ENCODE measurements at places on chromosomes 11 and 22.
A peak's percentile ranks its signal among the peaks of the same experiment; 100 is the strongest.

DNA sequence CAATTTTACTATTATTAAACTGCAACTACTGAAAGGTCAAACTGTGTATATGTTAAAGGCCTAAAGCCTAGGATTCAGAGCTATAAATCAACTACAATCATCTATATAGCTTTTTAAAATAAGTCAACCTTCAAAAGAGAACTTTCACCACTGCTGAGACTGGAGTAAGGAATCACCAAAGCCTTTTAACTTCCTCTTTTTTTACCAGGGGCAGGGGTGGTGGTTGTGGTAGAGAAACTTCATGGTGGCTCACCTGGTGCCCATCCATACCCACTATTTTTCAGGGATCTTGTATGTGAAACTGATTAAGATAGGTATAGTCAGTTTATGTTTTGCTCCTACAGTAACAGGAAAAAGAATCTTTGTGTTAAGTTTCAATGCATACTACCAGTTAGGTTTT lies 31.5 kb downstream of the TSG101 start:
- no peak for DNase-seq

GRCh38 chr11:64484191-64485022 lies 106.6 kb upstream of the SLC22A12 start:
- no peak for DNase-seq

- DNase-seq, result no peak
Observed at GRCh38 chr22:23270212-23270733, 90.0 kb downstream of the BCR start.

GRCh38 chr11:21119411-21119810 lies 450.0 kb downstream of the NELL1 start:
- no peak for DNase-seq

DNA sequence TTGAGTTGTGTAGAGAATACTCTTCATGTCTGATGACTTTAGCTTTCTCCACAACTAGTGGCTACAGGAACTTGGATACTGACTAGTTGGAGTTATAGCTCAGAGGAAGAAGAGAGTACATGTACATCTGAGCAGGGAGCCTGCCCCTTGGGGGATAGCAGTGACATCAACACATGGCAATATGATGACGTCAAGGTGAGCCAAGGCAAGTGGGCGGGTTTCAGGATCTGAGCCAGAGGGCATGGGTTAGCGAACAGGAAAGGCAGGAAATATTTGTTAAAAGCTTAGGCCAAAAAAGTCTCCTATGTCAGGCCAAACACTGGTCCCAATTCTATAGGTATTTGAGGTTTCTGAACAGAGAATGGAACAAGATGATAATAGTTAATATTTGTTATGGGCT lies 42.0 kb upstream of the HORMAD2 start:
- DNase-seq, result no peak

DNA sequence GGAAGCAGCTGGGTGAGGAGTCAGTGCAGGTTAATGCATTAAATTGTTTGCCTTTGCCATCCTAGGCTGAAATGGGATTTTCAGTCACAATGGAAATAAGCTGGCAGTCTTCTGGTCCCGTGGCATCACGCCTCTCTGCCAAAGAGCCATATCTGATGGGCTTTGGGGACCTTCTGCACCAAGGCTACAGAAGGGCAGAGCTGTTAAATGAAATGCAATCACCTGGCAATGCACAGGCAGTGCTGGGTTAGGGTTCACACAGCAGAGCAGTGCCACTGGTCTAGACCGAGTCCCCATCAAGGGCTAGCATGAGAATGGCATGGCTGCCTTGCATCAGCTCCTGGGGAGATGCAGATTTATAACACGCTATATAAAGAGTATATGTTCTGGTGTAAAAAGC lies 749.2 kb downstream of the NTM start:
- no peak for DNase-seq

- DNase-seq, result no peak
Observed at GRCh38 chr11:73087730-73088129, 54.4 kb downstream of the FCHSD2 start.

DNA sequence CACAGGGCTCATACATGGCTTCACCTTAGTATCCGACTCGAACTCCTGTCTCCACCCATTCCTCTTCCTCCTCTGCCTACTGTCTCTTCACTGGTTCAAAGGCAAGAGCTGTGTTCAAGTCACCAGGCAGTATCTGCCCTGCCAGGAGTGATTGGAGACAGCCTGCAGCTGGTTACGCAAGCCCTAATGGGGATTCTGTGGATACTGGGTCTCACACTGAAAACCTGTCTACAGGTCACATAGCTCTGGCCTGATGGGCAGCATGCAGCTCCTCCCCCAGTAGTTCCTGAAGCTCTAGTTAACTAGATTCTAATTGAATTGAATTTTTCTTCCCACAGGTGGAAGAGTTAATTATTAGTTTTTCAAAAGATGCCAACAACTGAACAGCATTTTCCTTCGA lies 332.2 kb downstream of the TMEM135 start:
- DNase-seq, result no peak

- no peak for DNase-seq
Observed at GRCh38 chr11:94809251-94809650, 41.1 kb downstream of the AMOTL1 start.

GRCh38 chr11:9803685-9804418 lies 140.0 kb downstream of the SWAP70 start:
- no peak for DNase-seq

DNA sequence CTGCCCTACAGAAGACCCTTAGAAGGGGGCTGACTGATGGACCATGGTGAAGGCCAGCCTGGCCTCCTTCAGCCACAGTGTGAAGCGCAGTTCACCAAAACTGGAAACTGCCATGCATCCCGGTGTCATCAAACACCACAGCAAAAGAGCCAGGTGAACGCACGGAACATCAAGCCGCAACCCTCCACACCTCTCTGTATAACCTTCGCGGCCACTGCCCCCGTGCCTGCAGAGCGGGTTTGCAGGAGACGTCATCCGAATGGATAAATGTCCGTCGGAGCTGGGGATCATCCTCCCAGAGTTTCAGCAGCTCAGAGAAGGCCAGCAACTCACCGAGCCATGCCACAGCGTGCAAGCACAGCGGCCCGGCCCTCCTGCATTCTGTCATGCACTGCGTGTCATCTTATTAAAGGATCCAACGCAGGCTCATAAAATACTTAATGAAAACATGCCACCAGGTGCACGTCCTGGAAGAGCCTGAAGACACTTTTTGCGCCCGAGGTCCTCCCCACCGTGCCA lies 309.9 kb downstream of the BRD1 start:
- DNase-seq, result no peak

GRCh38 chr11:56910785-56911184 lies 77.9 kb upstream of the OR5AK2 start:
- DNase-seq, result no peak

DNA sequence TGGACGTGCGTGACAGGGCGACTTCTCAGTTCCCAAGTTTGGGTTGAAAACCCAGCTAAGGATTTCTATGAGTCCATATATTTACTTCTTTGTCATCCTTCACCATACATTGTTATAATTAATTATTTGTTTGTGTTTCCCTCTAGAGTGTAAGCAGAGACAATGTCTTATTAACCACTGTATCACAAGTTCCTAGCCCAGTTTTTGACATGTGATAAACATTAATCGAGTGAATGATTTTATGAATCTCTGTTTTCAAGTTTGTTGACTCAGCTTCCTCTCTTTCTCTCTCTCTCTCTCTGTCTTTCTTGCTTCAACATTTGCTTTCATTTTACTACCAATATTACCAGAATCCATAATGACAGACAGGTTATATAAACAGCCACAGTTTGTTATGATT lies 1259.6 kb upstream of the TENM4 start:
- DNase-seq, result no peak

- DNase-seq, result no peak
Observed at GRCh38 chr22:41782316-41782715, 18.2 kb upstream of the CCDC134 start.

GRCh38 chr11:1660111-1660867 lies 30.7 kb downstream of the KRTAP5-5 start:
- peak; percentile 26 for DNase-seq
